ENCODE measurements at places on chromosomes 2 and 18.

DNA sequence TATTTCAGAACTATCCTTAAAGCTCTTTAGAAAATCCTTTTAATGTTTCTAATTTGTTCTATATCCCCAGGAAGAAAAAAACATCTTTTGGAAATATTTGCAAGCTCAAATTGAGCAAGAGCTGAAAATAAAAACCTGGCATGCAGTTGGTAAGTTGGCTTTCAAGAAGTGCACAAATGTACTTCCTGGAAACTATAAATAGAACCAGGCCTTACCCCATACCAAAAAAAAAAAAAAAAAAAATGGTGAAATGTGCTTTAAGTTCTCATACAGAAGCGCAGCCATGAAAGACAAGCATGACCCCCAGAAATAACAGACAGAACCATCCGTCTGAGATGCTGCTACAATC, 178.5 kb downstream of the HDAC4 start:
- no peak for DNase-seq

DNA sequence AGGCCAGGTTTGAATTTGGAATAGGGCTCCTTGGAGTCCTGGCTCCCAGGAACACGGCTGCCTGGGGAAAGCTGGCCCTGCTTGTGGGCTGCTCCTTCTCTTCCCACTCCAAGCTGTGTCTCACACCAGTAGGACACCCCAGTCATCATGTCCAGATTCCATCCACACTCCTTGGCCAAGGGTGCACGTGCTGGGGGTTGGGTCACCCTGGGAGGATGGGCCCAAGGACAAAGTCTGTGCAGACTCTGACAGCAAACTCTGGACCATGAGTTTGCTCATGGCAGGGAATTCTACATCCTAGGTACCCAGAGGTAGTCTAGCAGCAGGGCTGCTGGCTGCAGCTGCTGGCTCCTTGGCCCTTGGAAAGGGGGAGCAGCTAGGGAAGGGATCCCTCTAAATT, 102.4 kb upstream of the EPAS1 start:
- DNase-seq, result no peak

DNA sequence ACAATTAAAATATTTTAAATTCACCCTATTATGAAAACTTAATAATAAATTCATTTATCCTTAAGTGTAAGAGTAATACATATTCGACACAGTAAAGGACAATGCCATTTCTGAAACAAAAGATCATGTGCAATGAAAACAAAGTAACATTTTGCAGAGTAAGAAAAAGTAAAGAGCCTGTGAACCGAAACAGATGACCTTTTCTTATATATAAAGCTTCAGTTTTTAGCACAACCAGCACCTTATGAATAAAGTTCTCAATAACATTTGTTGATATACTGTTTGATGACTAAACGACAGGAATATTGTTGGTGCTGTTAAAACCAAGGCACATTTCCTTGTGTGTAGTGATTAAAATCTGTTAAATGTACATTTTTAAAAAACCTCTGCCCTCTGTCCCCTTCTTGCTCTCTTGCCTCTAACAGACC, 1.5 kb downstream of the PELI1 start:
- DNase-seq, result no peak

- DNase-seq, result no peak
Measured at GRCh38 chr2:85273738-85274731, 53.8 kb downstream of the TGOLN2 start.

Measured in activated CD4-positive, alpha-beta T cell treated with anti-CD3 and anti-CD28 coated beads for 4 hours (primary cell).